ENCODE measurements at places on chromosomes 7 and 10. TPM values are rescaled to one million over a fixed set of nuclear protein-coding genes. Genes with fewer than 3 reads are reported as not detected.

BHLHA15 gene
- total RNA-seq, result not detected

PDZD7 gene
- total RNA-seq, result 1.7 TPM

BLNK gene
- total RNA-seq, result 0.44 TPM

HBP1 gene
- 233 TPM for total RNA-seq

NEUROG3 gene
- total RNA-seq, result not detected

GRCh38 chr7:105853931-105854419 lies 22.4 kb downstream of the ATXN7L1 start:
- DNase-seq, result no peak

GRCh38 chr7:98862716-98863420 lies 6.9 kb downstream of the TMEM130 start:
- DNase-seq, result no peak

- no peak for DNase-seq
Measured at GRCh38 chr7:44445986-44446671, 44.3 kb downstream of the NUDCD3 start.

GRCh38 chr10:46293228-46293627 lies 6.4 kb downstream of the ANTXRL start:
- DNase-seq, result no peak

GRCh38 chr7:142298627-142299026 lies 40.8 kb upstream of the PRSS58 start:
- no peak for DNase-seq

DNA sequence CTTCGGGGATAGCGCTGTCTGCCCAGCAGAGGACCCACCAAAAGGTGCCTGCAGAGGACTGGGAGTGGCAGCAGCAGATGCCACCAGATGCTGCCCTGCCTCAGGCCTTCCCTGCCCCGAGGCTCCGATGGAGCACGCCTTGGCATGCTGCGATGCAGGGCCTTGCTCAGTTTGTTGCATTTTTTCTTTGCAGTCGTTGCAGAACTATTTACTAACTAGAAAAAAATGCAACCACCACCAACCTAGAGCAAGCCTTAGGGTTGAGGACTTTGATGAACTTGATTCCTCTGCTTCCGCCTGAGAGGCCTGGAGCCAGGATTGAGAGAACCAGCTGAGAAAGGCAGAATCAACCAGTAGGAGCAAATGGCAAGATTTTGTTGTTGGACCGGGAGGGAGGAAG lies 585.6 kb upstream of the MKI67 start:
- DNase-seq, result no peak

DNA sequence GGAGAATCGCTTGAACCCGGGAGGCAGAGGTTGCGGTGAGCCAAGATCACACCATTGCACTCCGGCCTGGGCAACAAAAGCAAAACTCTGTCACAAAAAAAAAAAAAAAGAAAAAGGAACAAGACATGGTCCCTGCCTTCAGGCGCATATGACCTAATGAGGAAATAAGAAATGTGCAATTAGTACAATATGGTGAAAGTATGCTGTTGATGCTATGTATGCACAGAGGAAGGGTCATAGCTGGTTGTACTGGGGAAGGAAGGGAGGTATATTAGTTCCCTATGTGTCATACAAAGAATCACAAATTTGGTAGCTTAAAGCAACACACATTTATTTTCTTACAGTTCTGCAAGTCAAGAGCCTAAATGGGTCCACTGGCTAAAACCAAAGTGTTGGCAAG lies 97.8 kb upstream of the MPP7 start:
- no peak for DNase-seq

- no peak for DNase-seq
Measured at GRCh38 chr7:3215624-3216585, 85.1 kb upstream of the SDK1 start.

DNA sequence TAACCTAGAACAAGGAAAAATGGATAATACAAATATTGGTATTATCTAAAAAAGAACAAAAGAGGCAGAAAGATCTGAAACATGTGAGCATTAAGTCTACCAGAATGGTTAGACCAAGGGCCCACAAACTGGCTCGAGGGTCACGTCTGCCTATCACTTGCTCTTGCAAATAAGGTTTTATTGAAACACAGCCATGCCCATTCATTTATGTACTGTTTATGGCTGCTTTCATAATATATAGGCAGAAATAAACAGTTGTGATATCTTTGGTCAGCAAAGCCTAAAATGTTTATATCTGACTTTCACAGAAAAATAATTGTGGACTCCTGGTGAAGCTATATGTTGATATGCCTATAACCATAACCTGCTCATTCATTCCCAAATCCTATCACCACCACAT lies 71.8 kb downstream of the AASS start:
- DNase-seq, result no peak

DNA sequence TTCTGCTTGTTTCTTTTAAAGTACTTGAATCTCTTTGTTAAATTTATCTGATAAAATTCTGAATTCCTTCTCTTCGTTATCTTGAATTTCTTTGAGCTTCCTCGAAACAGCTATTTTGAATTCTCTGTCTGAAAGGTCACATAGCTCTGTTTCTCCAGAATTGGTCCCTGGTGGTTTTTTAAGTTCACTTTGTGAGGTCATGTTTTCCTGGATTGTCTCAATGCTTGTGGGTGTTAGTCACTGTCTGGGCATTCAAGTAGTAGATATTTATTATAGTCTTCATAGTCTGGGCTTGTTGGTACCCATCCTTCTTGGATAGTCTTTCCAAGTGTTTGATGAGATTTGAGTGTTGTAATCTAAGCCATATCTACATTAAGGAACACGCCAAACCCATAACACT lies 1060.6 kb downstream of the LRMDA start:
- DNase-seq, result no peak

GRCh38 chr10:46539596-46540411 lies 16.7 kb downstream of the GPRIN2 start:
- no peak for DNase-seq

- DNase-seq, result no peak
Measured at GRCh38 chr7:155344270-155344617, 46.6 kb downstream of the INSIG1 start.

DNA sequence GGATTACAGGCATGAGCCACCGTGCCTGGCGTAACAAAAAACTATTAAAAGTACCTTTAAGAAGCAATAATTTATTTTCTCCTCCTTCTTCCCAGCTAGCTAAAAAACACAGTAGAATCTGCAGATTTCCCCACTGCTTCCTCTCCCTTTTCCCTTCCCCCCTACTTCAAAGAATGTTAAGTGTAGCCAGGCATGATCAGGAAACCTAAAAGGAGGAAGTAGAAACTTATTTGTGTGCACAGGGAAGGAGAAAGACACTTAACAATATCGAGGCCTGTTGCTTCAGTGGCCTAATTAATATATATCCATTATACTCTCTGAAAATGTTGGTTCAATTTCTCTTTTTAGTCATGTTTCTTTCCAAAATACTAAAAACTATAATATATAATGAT lies 127.7 kb downstream of the NRBF2 start:
- no peak for DNase-seq

Measured in CD8-positive, alpha-beta T cell (primary cell).